GM12878 (cell line): ENCODE measurements at places on chromosomes 12 and 14. TPM values are rescaled to one million over a fixed set of nuclear protein-coding genes. Genes with fewer than 3 reads are reported as not detected.

DNA sequence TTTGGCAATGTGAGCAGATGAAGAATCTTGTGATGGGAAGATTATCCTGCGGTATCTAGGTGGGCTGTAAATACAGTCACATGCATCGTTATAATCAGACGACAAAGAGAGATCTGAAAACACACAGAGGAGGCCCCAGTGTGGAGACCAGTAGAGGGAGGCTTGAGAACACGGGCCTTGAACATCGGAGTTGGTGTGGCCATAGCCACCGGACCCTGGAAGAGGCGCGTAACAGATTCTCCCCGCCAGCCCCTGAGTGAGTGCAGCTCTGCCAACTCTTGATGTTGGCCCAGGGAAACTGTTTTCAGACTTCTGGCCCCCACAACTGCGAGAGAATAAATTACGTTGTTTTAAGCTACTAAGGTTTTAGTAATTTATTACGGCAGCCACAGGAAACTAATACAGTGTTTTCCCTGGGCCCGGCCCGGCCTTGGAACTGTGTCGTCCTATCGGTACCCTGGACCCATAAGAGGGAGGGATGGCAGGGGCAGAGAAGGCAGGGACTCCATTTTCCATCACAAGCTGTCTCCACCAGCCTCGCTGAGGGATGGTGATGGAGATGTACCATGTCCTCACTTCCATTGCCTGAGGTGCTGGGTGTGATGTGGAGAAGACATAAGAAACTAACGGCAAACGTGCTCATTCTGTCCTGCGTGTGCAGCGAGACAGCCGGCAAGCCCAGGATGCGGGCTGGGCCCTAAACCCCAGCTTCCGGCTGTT lies 91.6 kb downstream of the NTF3 start:
- DNase-seq = no peak

DNA sequence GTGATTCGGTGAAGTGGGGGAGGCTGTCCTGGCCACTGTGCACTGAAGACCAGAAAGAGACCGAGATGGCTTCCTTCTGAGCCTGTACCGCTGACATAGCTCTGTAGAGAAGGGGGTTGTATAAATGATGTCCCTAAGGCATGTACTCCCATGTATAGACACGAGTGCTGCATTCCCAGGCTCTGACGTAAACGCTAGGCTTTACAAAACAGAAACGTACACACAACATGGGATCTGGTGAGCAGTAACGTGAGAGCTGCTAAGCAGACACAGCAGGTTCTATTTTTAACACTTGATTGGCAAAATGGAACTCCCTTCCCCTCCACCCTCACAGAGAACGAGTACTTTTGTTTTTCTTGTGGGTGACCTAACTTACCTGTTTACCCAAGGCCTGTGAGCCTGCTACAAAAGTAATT lies 35.9 kb downstream of the ACADS start:
- DNase-seq = no peak

DCN gene
- 1.5 and 2.1 TPM in 2 replicates for total RNA-seq

- DNase-seq = no peak
Measured at GRCh38 chr14:96660667-96661066, 136.5 kb upstream of the VRK1 start.
